Muscle of back (tissue), 13 donors: ENCODE measurements at places on chromosomes 5 and 9. TPM values are rescaled to one million over a fixed set of nuclear protein-coding genes. Genes with fewer than 3 reads are reported as not detected.

PCDHB16 gene
- 5.4 TPM for polyA plus RNA-seq

ADRA1B gene
- polyA plus RNA-seq = 0.68 TPM

SELENOP gene
- polyA plus RNA-seq = 146 TPM

SHB gene
- 5.4 TPM for polyA plus RNA-seq

RAI14 gene
- polyA plus RNA-seq = 31.4 TPM

LECT2 gene
- polyA plus RNA-seq = not detected

SHC3 gene
- polyA plus RNA-seq = 0.48 TPM

STKLD1 gene
- polyA plus RNA-seq = 1.6 TPM

FBP2 gene
- polyA plus RNA-seq = 89.1 TPM

MSX2 gene
- polyA plus RNA-seq = 0.80 TPM

WHRN gene
- polyA plus RNA-seq = 3.4 TPM

SMIM33 gene
- not detected for polyA plus RNA-seq

FGF18 gene
- 10.6 TPM for polyA plus RNA-seq

FREM1 gene
- 25.3 TPM for polyA plus RNA-seq

NDUFB6 gene
- 55.5 TPM for polyA plus RNA-seq

OR13J1 gene
- not detected for polyA plus RNA-seq

BAAT gene
- polyA plus RNA-seq = 0.52 TPM

FCN1 gene
- polyA plus RNA-seq = 1.9 TPM

TTC23L gene
- 0.35 TPM for polyA plus RNA-seq

TUBB4B gene
- 144 TPM for polyA plus RNA-seq

HRCT1 gene
- 0.84 TPM for polyA plus RNA-seq

GRIA1 gene
- 0.89 TPM for polyA plus RNA-seq

PCDHGA12 gene
- polyA plus RNA-seq = 1.5 TPM

S1PR3 gene
- 38.6 TPM for polyA plus RNA-seq

C1QTNF2 gene
- 20.7 TPM for polyA plus RNA-seq

FYB1 gene
- 3.1 TPM for polyA plus RNA-seq

PCDHGA9 gene
- 3.9 TPM for polyA plus RNA-seq

IFT74 gene
- 11.2 TPM for polyA plus RNA-seq

GTF3C5 gene
- 51.8 TPM for polyA plus RNA-seq

G3BP1 gene
- polyA plus RNA-seq = 112 TPM

EPB41L4B gene
- polyA plus RNA-seq = 12.7 TPM

MEF2C gene
- 761 TPM for polyA plus RNA-seq

CCNB1 gene
- polyA plus RNA-seq = 41.9 TPM

SPATA9 gene
- 3.2 TPM for polyA plus RNA-seq

TMEM215 gene
- polyA plus RNA-seq = 1.7 TPM

C7 gene
- 3.5 TPM for polyA plus RNA-seq

EMB gene
- 11.0 TPM for polyA plus RNA-seq

TIMD4 gene
- polyA plus RNA-seq = 2.5 TPM

GRM6 gene
- polyA plus RNA-seq = 0.48 TPM

GABRA6 gene
- polyA plus RNA-seq = not detected

TMEM171 gene
- 0.42 TPM for polyA plus RNA-seq

TRIP13 gene
- 12.2 TPM for polyA plus RNA-seq

TNIP1 gene
- 77.1 TPM for polyA plus RNA-seq

MFAP3 gene
- polyA plus RNA-seq = 21.5 TPM

ARL14EPL gene
- 0.19 TPM for polyA plus RNA-seq

SUSD3 gene
- polyA plus RNA-seq = 2.7 TPM

CMYA5 gene
- 145 TPM for polyA plus RNA-seq

NEUROG1 gene
- not detected for polyA plus RNA-seq

ADGRV1 gene
- polyA plus RNA-seq = 1.4 TPM

NEURL1B gene
- polyA plus RNA-seq = 27.5 TPM

ACSL6 gene
- polyA plus RNA-seq = 1.5 TPM

CTXN3 gene
- polyA plus RNA-seq = 3.1 TPM
